ENCODE measurements at places on chromosomes 3 and 15. TPM values are rescaled to one million over a fixed set of nuclear protein-coding genes. Genes with fewer than 3 reads are reported as not detected.

Gene GRK7
- 1.3 TPM for total RNA-seq

Gene STXBP5L
- 22.0 TPM for total RNA-seq

Gene ELL3
- 5.0 TPM for total RNA-seq

Gene NOX5
- 0.55 TPM for total RNA-seq

Gene AHSG
- total RNA-seq, result not detected

Gene TXNRD3
- total RNA-seq, result 15.3 TPM

Gene KBTBD12
- total RNA-seq, result 6.0 TPM

Gene NECTIN3
- total RNA-seq, result 106 TPM

Gene SPATA12
- not detected for total RNA-seq

Gene MINDY4B
- 0.38 TPM for total RNA-seq

Gene UNC13C
- total RNA-seq, result 67.3 TPM

Gene CCR3
- not detected for total RNA-seq

Gene ST6GAL1
- 18.1 TPM for total RNA-seq

Gene CYP1A2
- not detected for total RNA-seq

Gene BCHE
- total RNA-seq, result 53.3 TPM

Gene MESP2
- total RNA-seq, result 2.8 TPM

Gene CLDN1
- total RNA-seq, result 9.4 TPM

Gene ARRDC4
- 14.1 TPM for total RNA-seq

Gene MST1R
- total RNA-seq, result 1.8 TPM

Gene AADACL2
- 1.3 TPM for total RNA-seq

Gene PLA2G4D
- not detected for total RNA-seq

Gene SCN11A
- 1.4 TPM for total RNA-seq
